DMS53 (cell line): ENCODE measurements at places on chromosomes 7 and 10.

DNA sequence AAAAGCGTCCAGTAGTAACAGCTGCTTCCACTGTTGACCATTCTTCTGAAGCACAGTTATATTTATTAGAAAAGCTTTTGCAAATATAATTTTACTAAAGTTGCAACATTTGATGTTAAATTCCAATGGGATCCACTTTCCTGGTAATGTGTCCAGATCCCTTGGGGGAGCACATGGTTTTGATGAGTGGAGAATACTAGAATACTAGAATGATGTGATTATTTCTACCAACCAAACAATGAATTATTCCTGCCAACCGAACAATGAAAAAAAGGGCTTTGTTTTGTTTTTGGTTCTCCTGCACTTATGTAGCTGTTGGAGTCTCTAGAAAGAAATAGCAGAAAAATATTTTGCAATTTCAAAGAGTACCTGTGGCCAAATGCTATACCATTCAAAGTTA is 59.1 kb downstream of the BPGM start:
- DNase-seq: no peak

GRCh38 chr7:21767300-21767900 is 178.3 kb downstream of the CDCA7L start:
- DNase-seq: peak; percentile 99

- no peak for DNase-seq
Observed at GRCh38 chr10:97428572-97428981, 2.6 kb downstream of the PGAM1 start.

DNA sequence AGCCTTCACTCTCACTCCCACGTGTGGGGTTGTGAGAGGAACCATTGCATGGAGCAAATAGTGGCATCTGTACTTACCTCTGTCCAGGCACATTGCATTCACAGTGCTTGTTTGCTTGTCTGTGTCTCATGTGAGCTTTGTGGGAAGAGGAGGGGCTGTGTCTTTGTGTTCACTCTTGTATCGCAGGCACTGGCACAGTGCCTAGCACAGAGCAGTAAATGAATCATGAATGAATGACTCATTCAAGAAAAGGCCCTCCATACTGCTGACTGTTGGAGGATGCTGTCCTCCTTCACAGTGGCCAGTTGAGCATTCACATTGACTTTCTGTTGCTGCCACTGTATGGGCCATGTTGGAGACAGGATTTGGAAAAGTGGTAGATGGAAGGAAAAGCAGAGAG is 125.3 kb downstream of the SORCS3 start:
- DNase-seq: no peak

- DNase-seq: no peak
Observed at GRCh38 chr10:32941357-32941756, 16.7 kb downstream of the ITGB1 start.

DNA sequence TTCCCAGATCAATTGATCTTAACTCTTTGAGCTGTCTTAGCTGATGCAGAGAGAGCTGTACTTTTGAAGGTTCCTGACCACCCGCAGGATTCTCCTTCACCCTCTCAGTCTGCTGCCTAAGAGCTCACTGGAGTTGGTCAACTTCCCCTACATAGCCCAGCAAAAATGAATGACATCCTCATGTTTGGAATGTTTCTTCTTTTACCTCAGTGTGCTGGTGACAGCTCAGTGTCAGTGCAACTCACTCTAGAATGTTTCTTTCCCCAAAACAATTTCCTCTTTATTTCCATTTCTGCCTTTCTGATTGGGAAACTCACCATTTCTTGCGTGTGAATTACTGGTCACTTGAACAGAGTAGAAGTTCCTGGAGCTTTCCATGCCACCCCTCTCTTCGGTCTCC is 48.7 kb downstream of the LSMEM1 start:
- no peak for DNase-seq

DNA sequence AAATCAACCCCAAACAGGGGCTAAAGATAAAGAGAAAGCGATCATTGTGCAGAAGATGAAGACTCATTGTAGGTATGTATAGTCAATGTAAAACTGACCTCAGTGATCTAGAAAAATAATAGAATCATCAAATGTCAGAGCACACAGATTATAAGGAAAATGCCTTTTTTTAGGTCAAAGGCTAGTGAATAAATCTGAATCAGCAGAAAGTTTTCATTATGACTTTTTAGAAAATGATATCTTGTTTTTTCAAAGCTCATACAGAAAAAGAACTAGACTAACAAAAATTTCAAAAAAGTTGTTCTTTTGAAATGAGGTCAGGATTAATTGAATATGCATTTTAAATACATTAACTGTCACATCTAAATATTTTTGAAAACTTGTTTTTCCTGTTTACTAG is 60.2 kb upstream of the STEAP4 start:
- no peak for DNase-seq

GRCh38 chr10:125976960-125977605 is 80.7 kb downstream of the FANK1 start:
- peak; percentile 19 for DNase-seq

- DNase-seq: peak; percentile 60
Observed at GRCh38 chr10:6204063-6204340, 1.3 kb downstream of the PFKFB3 start.

DNA sequence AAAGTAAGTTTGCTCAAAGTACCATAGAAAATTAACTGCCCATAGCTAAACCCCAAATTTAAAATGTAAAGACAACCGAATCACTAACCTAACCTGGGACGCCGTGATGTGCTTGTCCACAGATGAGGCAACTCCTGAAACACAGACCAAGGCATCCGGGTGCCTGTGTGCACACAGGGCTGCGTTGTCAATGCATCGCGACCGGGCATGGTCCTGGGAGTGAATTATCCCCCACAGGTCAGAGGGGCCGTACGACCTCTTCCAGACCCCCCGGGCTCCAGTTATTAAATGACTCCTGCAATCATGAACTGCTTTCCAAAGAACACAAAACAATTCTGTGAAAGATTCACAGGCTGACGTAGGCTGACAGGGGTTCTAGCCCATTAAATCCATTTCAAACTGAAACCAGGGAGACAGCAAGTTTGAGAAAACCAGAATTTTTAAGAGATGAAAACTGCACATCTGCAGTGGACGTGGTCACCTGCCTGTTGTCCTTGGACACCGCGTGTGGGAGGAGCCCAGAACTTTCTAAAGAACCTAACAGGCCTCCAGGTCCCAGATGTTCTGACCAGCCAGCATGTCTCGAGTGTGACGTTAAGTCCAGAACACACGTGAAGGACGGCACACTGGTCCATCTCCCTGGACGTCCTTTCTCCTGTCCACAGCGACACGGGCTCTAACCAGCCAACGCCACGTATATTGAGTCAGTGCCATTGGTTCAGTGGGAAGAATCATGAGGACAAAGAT is 297.8 kb downstream of the DNAJB6 start:
- no peak for DNase-seq

DNA sequence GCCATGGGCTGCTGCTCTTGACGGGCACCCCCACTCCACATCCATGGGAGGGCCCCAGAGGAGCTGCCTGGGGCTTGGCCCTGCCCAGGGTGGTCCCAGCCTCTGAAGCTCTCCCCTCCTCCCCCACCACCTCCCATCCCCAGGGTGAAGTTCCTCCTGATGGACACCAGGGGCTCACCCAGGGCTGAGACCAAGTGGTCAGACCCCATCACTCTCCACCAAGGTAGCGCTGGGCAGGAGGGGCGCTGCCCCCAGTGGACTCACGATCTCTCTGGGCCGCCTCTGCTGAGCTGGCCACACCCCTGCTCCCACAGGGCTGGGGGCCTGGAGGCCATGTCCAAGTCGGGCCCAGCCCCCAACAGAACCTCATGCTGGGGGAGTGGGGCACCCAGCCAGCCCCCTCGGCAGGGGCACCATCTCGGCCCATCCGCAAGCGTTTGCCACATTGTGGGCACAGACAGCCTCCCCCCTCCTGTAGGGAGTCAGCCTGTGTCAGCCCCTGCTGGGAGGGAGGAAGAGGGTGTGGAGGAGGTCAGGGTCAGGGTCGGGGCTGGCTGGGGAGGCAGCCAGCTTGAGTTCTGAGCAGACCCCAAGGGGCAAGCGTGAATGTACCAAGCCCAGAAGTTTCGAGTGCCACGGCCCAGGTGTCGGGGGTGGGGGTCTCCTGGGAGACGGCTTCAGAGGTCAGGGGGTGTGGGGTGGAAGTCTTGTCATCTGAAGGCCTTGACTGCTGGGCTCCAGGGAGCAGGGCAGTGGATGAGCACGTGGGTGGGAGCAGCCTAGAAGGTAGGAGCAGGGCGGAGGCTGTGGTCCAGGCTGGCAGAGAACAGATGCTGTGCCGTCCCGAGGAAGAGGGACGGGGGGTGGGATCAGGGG is 2.8 kb downstream of the UPK3B start:
- DNase-seq: peak; percentile 56

DNA sequence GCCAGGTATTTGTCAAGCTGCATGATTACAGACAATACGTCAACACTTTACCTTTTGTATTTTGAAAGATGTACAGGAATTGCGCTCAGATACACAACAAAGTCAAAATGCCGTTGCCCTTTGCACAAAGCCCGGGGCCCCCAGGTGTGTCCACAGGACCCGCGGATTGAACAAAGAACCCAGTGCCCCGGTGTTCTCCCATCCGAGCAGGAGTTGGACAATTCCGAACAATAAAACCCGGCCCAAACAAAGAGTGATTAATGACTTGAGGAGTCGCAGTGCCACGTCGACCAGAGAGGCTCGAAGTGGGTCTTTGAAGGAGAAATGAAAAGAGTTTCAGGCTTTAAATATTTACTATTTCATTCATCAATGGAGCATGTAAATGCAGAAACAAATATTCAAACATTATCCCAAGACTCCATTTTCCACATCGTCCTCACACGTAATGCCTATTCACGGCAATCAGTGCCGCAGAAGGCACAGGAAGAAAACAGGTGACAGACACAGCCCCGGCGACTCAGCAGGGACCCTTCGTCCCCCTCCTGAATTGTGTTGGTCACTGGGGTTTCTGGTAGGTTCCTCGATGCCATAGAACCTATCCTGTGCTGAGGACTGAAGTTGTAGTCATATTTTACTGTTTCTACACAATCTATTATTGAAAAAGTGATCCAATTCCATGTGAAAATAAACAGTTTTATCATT is 70.9 kb upstream of the MGMT start:
- no peak for DNase-seq

DNA sequence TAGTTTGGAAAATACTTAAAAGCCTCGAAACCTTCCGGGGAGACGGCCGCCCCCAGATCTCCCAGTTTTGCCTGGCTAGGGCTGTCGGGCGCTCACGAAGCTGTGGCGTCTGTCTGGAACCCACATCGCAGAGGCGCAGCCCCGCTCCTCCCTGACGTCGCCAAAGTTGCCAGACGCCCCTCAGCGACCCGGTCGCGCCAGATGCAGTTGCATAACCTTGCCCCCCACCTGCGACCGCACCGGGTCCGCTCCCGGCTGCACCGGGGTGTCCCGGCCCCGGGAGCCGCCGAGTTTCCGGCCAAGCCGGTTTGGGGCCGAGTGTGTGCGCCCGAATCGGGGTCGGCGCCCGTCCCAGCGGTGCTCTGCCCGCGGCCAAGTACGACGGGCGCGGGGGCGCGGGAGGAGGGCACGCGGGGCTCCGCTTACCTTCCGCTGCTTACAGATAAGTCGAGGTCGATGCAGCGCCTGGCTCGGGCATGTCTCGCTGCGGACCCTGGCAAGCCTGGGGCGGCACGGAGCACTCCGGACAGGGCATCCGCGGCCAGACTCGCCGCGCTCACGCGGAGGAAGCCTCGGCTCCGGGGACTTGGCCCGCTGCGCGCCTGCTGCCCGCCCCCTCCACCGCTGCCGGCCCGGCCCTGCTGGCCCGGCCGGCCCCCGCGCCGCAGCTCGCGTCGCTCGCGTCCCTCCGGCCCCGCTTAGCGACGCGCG is 665 bp downstream of the INSYN2A start:
- DNase-seq: peak; percentile 30

DNA sequence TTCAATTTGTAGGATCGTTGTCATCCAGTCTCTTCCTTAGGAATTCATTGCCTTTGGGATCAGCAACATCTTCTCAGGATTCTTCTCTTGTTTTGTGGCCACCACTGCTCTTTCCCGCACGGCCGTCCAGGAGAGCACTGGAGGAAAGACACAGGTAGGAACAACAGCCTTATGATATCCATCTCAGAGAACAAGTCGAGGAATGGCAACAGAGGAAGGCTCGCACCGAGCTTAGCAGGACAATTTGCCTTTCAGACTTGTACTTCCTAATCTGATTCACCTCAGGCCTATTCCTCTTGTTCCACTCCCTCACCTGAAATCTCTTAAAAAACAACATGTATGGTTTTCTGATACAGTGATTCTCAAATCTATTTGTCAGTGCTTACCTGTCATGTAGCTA is 29.5 kb downstream of the SLC26A4 start:
- no peak for DNase-seq

- peak; percentile 55 for DNase-seq
Observed at GRCh38 chr7:28364082-28364481, 48.2 kb upstream of the CREB5 start.

DNA sequence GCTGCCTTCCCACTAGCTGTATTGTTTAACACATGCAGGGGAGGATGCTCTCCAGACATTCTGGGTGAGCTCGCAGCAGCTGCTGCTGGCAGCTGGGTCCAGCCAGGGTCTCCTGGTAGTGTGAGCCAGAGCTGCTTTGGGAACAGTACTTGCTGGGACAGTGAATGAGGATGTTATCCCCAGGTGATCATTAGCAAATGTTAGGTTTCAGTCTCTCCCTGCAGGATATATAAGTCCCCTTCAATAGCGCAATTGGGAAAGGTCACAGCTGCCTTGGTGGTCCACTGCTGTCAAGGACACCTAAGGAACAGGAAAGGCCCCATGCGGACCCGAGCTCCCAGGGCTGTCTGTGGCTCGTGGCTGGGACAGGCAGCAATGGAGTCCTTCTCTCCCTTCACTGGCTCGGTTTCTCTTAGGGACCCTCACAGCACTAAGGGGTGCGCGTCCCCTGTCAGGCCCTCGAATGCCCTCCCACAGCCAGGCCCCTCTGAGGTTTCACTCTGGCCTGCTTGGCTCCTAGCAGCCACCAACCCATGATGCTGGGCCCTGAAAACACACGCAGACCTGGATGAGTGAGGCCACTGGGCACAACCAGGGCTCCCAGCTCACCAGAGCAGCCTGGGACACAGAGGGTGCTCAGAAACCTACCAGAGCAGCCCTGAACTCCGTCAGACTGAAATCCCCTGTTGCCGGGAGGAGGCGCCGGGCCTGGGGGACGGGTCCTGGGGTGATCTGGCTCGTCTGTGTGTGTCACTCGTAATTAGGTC is 173.0 kb upstream of the LANCL2 start:
- no peak for DNase-seq

DNA sequence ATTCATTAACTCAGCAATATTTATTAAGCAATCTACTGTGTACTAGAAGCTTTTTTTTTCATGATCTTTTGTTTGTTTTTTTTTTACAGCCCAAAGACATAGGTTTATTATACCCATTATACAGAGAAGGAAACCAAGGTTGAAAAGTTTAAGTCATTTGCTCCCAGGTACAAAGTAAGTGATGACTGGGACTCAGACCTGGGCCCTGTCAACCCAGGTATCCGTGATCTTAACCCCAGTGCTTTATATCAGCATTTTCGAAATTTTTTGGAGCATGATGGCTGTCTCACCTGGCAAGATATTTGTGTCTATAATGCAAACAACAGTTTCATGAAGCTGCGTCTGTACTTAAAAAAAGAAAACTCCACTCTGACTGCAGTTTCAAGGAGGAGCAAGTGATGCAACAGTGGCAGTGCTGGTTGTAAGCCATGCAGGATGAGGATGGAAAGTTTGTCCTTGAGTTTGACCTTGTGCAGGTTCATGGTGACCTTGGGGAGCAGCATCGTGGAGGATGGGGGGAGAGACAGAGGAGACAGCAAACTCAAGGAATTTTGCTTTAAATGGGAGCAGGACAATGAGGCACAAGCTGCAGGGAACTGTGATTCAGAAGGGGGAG is 11.8 kb downstream of the SLC29A3 start:
- DNase-seq: no peak
